SJSA1 (cell line): ENCODE measurements at places on chromosomes 2 and 18. TPM values are rescaled to one million over a fixed set of nuclear protein-coding genes. Genes with fewer than 3 reads are reported as not detected.

GRCh38 chr2:209901172-209901571 is 101.3 kb upstream of the RPE start:
- no peaks in the 10 kb centered on the region for H3K36me3 ChIP-seq
- no peaks in the 10 kb centered on the region for H3K4me1 ChIP-seq
- H3K27ac ChIP-seq = no peak overlapping the region
- H3K4me3 ChIP-seq = no peak overlapping the region
- no peak for DNase-seq

DNA sequence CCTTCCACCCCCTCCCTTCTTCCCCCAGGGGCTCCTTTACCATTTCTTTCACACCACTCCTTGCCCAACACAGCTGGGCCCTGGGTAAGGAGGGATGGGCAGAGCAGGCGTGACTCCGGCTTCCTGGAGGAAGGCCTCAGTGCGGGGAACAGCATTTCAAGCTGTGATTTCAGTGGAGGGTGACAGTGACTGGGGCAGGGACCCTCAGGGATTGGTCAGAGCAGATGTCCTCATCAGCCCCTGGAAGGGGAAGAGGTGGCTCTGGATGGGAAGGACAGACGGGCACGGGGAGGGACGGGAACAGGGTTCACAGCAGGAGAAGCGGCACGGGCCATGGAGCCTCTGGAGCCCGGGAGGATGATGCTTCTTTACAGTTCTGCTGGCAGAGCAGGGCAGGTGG is 130.8 kb upstream of the TWIST2 start:
- H3K27ac ChIP-seq = no peak overlapping the region
- H3K36me3 ChIP-seq = no peaks in the 10 kb centered on the region
- no peak for DNase-seq
- H3K27me3 ChIP-seq = no peaks in the 10 kb centered on the region
- no peaks in the 10 kb centered on the region for H3K4me1 ChIP-seq

- H3K36me3 ChIP-seq = no peaks in the 10 kb centered on the region
- H3K4me3 ChIP-seq = no peak overlapping the region
- H3K27me3 ChIP-seq = no peaks in the 10 kb centered on the region
- DNase-seq = no peak
- no peak overlapping the region for H3K27ac ChIP-seq
Measured at GRCh38 chr2:122478117-122478516, 722.7 kb downstream of the TSN start.

DNA sequence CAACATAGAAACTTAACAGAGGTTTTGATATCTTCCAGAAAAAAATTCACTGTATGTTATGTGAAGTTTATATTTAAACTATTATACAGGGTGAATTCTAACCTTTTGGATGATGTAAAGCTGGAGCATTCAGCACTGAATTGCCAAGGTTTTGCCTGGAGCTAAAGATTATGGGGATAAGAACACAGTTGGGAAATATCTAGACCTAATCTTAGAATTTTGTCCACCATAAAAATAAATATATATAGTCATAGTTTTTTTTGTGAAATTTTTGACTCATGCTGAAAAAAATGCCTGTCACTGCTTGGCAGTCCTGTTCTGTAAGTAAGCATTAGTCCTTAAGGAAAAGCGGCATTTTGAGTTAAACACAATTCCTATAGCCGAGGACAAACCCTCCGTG is 339.3 kb upstream of the TMEFF2 start:
- no peak overlapping the region for H3K4me3 ChIP-seq
- no peaks in the 10 kb centered on the region for H3K36me3 ChIP-seq
- no peak overlapping the region for H3K27ac ChIP-seq
- no peaks in the 10 kb centered on the region for H3K27me3 ChIP-seq
- no peak for DNase-seq
- no peaks in the 10 kb centered on the region for H3K4me1 ChIP-seq

The MTA3 gene
- total RNA-seq = 21.0 and 23.0 TPM in 2 replicates

- H3K4me3 ChIP-seq = no peak overlapping the region
- no peaks in the 10 kb centered on the region for H3K27me3 ChIP-seq
- no peaks in the 10 kb centered on the region for H3K4me1 ChIP-seq
- no peak for DNase-seq
- H3K36me3 ChIP-seq = no peaks in the 10 kb centered on the region
Measured at GRCh38 chr18:29726646-29727045, 1315.9 kb downstream of the DSC3 start.

DNA sequence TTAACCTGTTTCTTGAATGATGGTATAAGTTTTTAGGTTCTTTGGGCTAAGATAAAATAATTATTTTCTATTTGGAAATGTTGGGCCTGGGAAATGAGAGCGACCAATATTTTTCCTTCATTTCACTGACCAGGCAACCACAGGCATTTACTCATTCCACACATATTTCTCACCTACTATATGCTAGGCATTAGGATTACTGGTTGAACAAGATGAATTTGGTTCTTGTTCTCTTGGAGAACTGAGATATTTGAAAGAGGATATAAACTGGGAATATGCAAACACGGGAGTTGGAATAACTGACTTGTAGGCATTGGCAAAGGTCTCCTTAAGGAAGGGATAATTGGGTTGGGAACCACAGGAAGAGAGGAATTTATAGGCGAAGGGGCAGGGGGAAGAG is 3.9 kb upstream of the MYL1 start:
- H3K4me3 ChIP-seq = no peak overlapping the region
- DNase-seq = no peak
- no peaks in the 10 kb centered on the region for H3K27me3 ChIP-seq
- no peaks in the 10 kb centered on the region for H3K4me1 ChIP-seq
- no peaks in the 10 kb centered on the region for H3K36me3 ChIP-seq

DNA sequence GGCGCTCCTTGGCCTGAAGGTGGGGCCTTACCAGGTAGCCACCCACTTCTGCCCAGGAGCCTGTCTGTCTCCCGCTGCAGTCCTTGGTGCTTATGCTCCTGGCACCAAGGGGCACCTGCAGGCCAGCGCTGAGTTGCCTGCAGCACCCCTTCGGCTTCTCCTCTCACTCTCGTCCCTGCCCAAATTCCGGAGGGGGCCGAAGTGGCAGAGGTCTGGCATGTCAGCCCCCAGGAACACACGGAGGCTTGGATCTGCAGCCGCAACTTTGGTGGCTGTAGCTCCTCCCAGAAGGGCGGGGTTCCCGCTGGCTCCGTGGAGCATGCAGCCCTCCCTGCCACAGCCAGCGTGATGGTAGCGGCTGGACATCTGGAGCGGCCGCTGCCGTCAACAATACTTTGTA is 37.7 kb upstream of the ZNF804A start:
- no peaks in the 10 kb centered on the region for H3K36me3 ChIP-seq
- no peak overlapping the region for H3K4me3 ChIP-seq
- peaks cover 11% of the 10 kb centered on the region for H3K4me1 ChIP-seq
- no peak overlapping the region for H3K27ac ChIP-seq

The APCDD1 gene
- not detected in 2 replicates for total RNA-seq

DNA sequence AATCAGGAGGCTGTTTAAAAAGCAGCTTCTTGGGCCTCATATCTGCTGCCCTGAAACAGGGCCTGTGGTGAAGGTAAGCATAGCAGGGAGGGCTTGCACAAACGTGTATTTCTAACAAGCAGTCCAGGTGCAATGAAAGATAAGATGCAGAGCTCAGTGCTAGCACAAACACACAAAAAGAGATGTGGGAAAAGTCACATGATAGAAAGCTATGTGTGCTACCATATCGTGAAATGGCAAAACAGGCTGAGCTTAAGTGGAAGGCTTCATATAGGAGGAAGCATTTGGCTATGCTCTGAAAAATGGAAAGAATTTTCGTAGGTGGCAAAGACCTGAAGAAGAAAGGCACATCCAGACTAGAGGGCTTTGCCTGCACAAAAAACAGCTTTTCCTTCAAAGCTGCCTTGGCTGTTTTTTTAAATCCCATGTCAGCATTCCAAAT is 10.2 kb downstream of the RSAD2 start:
- no peak overlapping the region for H3K4me3 ChIP-seq
- DNase-seq = no peak
- H3K27me3 ChIP-seq = no peaks in the 10 kb centered on the region
- H3K4me1 ChIP-seq = no peaks in the 10 kb centered on the region

The CRYGC gene
- total RNA-seq = not detected in 2 replicates

DNA sequence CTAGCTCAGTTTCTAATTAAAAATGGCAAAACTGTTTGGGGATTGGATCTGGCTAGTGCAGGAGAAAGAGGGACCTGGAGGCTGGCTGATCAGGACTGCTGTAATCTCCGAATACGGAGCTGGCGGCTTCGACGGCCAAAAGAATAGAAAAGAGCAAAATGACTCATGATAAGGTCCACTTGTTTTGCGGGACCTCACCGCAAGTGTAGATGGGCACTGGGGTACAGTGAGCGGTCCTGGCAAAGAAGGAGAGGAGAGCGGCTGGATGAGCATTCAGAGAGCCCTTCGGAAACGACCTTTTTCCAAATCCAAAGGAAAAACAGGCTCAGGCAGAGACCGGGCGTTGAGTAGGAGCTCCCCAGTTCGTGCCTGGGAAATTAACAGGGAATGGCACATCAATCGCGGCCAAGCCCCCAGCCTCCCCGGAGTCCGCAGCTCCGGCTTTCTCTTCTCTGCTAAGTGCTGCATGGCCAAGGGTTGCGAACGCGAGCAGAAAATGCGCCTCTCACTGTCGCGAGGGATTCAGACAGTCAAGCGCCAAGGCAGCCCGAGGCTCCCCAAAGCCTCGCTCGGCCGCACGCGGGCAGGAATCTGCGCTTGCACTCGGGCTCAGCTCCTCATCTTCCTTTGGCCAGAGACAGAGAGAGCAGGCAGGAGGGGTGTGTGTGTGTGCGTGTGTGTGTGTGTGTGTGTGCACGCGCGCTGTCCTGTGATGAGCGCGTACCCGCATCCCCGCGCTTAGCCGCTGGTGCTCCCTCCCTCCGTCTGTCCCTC is 1.8 kb downstream of the DCC start:
- H3K4me1 ChIP-seq = no peaks in the 10 kb centered on the region
- no peak for DNase-seq
- H3K27me3 ChIP-seq = no peaks in the 10 kb centered on the region
- no peaks in the 10 kb centered on the region for H3K36me3 ChIP-seq
- no peak overlapping the region for H3K4me3 ChIP-seq
- no peak overlapping the region for H3K27ac ChIP-seq

GRCh38 chr2:238697193-238698071 is 150.5 kb upstream of the TWIST2 start:
- no peaks in the 10 kb centered on the region for H3K27me3 ChIP-seq
- no peak overlapping the region for H3K4me3 ChIP-seq
- DNase-seq = no peak
- H3K36me3 ChIP-seq = no peaks in the 10 kb centered on the region
- peaks cover 15% of the 10 kb centered on the region for H3K4me1 ChIP-seq
